GM13976 (cell line): ENCODE measurements at places on chromosomes 11 and 22.

DNA sequence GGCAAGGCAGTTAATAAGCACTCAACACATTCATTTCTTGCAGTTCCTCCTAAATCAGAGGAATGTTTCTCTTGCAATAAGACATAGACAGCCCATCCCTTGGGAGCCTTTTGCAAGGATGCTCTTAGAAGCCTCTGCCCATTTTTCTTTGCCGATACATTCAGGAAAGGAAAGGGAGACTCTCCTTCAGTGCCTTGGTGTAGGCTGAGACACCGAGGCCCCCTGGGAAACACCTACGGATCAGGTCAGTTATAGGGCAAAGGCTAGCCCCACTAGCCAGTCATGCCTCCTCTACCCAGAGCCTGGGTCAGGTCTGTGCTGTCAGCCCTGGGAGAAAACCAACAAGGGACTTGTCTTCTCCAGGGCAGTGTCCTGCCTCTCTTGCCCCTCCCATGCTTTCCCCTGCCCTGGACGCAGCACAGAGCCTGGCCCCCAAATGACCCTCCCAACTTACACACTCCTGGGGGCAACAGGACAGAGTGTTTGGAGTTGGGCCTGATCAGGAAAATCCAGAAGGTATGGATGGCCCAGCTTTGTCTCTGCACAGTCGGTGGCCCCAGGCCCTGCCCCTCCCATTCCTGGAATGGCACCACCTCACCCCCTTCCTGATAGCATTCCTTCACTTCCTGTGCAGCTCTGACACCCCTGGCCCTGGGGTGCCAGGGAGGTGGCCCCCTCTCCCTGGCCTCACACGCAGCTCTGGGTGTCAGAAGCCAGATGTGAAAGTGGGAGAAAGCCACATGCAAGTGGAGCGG is 18.3 kb downstream of the ANKK1 start:
- DNase-seq: no peak

DNA sequence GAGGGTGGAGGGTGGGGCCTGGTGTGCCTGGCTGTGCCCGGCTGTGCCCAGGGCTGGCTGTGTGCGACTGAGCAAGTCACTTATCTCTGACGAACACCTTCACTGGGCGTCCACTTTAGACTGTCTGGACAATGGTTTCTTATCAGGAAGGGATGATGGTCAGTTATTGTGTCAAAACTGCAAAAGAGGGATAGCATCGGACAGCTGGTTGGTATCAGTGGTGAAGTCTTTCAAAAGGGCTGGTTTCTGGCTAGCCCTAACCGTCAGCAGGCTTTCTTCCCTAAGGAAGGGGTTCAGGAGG is 4.1 kb upstream of the MGAT3 start:
- no peak for DNase-seq

GRCh38 chr11:68125164-68125563 is 4.0 kb upstream of the CHKA start:
- DNase-seq: no peak

DNA sequence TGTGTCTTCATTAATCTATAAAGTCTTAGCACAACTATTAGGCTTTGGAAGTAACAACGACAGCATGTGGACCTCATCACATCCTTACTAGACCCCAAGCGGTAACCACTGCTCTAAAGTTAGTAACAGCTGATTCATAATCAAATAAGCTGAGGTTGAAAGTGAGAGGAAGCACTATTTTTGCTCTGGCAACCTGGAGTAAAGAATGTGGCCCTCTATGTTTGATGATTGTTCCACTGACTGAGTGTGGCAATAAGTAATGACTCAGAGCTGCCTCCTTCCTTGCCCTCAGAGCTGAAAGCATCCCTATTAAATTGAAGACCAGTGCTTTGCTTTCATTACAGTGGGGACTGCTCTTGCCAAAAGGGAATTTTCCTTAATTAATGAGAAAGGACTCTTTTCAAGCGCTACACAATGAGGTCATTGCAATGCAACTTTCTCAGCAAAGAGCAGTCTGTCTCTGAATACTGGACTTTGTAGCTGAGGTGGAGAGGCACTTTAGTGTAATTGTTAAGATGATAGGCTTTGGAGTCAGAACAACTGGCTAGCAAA is 906.1 kb upstream of the RAG2 start:
- peak; percentile 37 for DNase-seq

DNA sequence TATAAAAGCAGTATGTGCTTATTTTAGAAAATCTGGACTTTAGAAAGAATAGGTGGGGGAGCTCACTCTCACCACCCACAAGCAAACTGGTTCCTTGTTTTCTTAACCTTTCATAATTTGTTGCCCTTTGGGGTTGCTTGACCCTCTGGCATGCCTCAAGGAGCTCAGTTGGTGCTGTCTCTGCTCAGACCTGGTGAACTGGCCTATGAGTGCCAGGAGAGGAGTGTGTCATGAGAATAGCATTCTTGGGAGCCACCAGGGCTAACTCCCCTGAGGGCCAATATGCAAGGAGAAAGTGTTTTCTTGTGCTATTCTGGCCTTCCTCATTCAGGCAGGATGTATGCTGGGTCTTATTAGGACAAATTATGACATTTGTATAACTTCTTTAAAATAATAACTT is 21.0 kb upstream of the AMOTL1 start:
- DNase-seq: no peak

DNA sequence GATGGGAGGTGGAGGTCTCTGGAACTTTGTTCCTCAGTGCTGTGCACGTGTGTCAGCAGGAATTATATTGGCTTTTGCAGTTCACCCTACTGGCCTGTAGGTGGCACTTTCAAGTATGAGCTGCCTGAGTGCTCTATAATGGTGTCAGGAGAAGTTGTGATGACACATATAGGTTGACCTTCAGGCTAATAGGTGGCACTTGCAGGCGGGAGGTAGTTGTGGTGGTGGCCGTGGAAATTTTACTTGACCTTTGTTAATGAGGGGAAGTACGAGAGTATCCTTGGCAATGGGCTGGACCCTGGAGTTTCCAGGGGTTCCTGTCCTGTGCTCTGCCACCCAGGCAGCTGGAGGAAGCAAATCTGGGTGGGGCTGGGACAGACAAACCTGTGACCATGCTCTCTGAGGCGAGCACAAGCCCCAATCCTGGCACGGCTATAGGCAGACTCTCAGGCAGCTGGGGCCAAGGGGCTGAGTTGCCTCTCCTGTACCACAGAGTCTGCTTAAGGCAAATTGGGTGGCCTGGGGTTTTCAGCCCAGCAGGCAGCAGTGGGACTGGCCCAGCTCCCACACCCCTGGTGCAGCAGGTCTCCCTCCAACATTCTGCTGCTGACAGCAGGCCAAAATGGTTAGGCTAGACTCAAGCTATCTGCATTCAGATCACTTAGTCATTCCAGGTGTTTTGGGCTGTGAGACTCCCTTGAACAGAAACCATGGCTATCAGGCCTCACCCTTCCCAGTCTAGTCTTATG is 147.5 kb upstream of the CTSC start:
- peak; percentile 62 for DNase-seq

DNA sequence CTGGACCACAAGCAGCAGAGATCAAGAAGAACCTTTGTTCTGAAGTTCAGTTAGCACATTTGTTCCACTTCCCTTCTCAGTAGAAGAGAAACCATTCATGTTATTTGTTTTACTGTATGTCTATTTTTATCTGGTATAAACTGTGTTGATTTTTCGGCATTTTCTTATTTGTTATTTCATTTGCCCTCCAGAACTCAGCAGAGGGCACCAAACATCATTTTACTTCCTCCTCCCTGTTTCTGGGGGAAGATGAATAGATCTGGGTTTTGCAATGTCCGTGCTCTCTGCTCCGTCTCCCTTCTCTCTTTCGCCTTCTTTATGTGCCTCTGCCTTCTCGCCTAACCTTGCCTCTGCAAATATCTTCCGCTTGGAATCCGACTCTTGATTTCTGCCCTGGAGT is 366.9 kb downstream of the NTM start:
- DNase-seq: no peak

DNA sequence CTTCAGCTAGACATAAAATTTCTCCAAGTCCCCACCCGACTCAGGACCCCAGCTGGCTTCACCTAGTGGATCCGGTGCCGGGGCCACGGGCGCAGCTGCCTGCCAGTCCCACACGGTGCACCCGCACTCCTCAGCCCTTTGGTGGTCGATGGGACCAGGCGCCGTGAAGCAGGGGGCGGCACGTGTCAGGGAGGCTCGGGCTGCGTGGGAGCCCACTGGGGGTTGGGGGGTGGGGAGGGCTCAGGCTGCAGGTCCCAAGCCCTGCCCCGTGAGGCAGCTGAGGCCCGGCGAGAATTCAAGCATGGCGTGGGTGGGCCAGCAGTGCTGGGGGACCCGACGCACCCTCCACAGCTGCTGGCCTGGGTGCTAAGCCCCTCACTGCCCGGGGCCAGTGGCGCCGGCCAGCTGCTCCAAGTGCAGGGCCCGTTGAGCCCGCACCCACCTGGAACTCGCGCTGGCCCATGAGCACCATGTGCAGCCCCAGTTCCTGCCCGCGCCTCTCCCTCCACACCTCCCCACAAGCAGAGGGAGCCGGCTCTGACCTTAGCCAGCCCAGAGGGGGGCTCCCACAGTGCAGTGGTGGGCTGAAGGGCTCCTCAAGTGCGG is 747.0 kb downstream of the FAM181B start:
- no peak for DNase-seq

DNA sequence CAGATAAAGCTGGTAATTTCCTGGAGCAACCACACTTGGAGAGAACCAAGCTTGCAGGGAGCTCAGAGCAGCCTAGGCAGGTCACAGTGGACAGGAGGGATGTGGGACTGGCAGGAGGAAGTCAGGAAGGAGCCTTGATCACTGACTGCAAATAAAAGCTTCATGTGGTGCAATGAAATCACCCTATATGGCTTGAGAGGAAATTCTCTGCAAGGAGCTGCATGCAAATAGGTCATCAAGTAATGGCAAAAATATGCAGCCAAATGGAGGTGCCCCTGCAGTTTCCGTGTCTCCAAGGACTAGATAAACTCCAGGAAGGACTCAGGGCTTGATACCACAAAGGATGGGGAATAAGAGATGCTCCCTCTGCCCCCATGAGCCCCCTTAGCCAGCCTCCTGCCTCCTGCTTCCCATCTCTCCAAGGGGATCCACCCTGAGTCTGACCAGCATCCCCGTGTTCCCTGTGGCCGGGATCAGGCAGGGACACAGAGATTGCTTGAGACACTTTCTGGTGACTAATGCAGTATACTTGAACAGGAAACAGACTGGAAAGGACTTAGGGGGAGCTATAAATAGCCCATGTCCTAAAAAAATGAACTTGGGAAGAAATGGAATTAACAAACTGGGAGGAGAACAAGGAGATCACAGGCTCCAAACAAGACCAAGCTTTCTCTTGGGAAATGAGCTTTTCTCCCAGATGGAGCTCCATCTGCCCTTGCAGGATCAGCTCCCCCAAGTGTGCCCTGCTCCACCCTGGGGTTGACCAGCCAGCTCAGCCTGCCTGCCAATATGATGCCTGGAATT is 23.9 kb upstream of the MICAL2 start:
- DNase-seq: no peak

- peak; percentile 25 for DNase-seq
Measured at GRCh38 chr11:16605389-16605893, 133.0 kb upstream of the C11orf58 start.
